ENCODE measurements at places on chromosomes 16 and 17.

DNA sequence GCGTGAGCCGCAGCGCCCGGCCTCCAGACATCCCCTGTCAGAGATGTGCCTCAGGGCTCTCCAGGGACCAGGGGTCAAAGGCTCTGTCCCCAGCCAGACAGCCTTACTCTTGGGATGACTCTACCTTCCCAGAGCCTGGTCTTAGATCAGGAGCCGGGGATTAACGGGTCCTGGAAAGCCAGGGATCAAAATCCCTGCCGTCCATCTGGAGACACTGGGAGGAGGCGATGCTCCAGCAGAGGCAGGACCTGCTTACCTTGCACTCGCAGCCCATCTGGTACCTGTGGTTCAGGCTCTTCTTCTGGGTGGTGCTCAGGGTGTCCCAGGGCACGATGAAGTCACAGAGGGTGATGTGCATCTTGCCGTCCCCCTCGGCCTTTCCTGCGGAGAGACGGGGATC lies 16.7 kb upstream of the USP36 start:
- DNase-seq, result no peak

GRCh38 chr17:65154770-65155589 lies 17.8 kb downstream of the RGS9 start:
- no peak for DNase-seq

DNA sequence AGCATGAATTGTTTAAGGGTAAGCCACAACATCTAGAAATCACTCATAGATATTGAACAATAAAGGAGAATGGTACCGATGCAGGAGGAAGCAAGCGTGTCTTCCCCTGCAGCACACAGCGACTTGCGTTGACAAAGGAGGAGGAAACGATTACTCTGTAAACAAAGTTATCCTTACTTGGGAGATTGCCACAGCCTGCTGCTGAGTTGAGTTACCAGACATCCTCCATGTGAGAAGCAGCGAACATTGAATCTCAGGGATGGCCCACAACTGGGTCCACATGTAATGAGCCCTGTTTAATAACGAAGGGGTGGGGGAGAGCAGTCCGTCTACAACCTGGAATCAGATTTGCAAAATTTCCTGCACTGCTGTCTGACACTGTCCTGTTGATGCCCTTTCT lies 27.7 kb downstream of the CLUH start:
- DNase-seq, result no peak

DNA sequence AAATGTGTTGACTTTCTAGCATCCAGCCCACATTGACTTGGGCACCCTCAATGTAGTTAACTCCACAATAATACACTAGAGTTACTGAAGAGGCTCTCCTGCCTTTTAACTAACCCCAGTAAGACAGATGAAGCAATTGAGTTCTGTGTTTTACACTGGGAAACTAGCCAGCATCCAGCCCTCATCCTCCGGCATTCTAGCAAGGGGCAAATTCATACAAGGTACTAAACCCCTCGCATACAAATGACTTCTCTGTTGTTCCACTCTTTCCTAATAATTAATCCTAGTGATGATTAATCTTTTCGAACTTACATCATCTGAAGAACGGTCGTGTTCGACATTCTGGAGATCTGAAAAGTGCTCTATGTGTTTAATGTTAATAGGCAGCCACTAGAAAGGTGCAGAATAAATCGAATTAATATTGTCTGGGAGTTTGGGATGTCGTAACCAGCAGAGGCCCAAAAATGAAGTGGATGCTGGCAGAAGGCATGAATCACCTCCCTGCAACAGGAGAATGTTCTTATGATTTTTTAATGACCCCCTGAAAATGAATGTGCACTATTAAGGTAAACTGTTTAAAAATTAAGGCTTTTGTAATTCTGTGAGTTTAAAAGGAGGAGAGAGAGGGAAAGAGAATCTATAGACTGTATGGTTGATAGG lies 249.4 kb downstream of the SNX29 start:
- no peak for DNase-seq

- DNase-seq, result no peak
Measured at GRCh38 chr17:38625482-38625881, 19.7 kb upstream of the SRCIN1 start.

DNA sequence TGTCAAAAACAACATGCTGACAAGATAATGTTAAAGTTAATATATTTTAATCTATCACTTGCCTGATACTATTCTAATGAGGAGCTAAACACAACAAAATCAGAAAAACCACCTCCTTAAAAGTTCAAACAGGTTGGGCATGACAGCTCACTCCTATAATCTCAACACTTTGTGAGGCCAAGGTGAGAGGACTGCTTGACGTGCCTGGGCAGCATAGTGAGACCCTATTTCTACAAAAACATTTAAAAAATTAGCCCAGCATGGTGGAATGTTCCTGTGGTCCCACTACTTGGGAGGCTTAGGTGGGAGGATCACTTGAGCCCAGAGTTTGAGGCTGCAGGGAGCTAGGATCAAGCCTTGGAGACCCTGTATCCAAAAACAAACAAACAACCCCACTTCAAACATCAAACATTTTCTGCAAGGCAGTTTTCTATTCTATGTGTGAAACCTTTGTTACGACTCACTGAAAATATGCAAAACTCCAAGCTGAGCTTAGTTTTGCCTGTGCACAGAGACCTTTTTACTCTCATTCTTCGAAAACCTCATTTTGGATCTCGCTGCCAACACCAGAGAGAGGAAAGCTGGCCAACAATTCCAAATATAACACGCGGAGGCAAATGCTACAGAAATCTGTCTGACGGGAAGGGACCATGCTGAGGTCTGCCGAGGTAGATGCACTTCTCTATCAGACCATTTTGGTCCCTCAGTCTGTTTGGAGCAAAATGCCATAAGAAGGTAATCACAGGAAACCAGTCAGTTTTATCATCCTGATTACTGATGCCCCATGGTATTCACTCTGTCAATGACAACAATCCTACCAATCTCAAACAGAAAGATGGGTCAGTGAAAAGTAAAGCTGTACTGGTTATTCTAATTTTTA lies 6.2 kb downstream of the PHF12 start:
- no peak for DNase-seq

DNA sequence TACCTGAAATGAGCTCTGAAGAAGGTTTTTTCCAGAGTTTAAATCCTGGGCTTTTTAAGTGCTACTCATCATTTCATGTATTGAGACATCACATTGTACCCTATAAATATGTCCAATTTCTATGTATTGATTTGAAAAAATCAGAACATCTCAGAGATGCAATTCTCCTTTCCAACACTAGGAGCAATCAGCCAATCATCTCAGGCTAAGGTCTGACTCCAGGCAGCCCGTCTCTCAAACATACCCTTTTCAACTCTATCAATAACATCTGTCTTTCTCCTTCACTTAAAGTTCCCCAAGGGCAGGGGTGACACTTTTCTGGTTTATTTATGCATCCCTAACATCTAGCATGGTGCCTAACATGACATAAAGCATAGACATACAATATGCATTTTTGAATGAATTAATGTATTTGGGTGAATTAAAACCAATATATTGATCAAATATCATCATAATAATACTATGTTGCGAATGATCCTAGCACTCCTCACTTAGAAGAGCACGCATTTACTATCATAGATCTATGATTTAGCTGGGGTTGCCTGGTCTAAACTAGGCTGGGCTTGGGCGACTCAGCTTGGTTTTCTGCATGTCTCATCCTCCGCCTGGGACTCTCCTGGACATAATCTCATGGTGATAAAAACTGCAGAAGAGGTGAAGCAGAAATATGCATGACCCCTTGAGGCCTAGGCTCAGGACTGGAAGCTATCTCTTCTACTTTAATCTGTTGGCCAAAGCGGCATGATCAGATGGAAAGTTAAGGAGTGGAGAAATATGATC lies 5.2 kb upstream of the CDH11 start:
- DNase-seq, result no peak

- no peak for DNase-seq
Measured at GRCh38 chr17:39591958-39592954, 15.5 kb downstream of the NEUROD2 start.

DNA sequence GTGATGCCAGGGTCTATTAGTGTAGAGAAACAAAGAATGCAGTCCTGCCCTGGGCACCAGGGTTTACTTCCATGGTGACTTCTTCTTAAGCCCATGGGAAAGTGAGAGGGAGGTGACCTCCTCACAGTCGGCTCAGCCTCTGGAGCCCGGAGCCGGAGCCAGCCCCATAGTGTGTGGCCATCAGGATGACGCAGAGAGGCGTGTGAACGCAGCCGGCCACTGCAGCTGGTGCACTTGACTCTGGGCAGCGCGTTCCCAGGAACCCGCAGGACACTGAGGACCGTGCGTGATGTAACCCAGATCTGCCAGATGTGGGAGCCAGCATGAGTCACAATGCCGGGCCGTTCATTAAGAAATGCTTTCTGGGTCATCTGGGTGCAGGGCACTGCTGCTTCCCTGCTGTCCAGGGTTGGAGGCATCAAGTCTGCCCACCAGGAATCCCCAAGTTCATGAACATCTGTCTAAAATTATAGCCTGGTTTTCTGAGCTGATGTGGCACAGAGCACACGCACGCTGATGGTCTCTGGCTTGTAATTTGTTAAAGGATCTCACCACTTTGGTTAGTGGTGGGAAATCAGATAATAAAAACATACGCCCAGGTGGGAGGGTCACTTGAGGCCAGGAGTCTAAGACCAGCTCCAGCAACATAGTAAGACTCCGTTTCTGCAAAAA lies 114.1 kb downstream of the PITPNC1 start:
- peak; percentile 90 for DNase-seq

DNA sequence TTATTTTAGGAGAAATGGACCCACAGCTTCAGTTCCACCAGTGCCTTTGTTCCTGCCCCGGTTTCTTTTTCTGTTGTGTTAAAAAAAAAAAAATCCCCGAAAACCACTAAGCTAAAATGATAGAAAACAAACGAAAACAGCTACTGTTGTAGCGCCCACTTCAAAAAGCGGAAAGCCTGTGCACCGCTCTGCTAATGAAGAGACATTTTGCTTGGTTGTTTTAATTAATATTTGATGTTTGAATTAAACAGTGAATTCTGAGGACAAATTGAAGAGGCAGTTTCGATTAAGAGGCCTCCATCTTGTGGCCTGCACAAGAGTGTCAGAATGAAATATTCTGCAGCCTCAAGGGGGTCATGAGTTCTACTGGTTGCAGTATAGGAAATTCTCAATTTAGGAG lies 186.7 kb downstream of the RPTOR start:
- no peak for DNase-seq

- no peak for DNase-seq
Measured at GRCh38 chr16:1914988-1915387, 3.2 kb downstream of the HS3ST6 start.

GRCh38 chr17:59547131-59547915 lies 18.1 kb upstream of the DHX40 start:
- DNase-seq, result no peak

GRCh38 chr17:35773129-35773528 lies 12.4 kb downstream of the C17orf50 start:
- no peak for DNase-seq

- no peak for DNase-seq
Measured at GRCh38 chr16:78535098-78535497, 435.6 kb downstream of the WWOX start.

All from gastrocnemius medialis (tissue), 4 donors.